ENCODE measurements at places on chromosomes 3 and 15.

DNA sequence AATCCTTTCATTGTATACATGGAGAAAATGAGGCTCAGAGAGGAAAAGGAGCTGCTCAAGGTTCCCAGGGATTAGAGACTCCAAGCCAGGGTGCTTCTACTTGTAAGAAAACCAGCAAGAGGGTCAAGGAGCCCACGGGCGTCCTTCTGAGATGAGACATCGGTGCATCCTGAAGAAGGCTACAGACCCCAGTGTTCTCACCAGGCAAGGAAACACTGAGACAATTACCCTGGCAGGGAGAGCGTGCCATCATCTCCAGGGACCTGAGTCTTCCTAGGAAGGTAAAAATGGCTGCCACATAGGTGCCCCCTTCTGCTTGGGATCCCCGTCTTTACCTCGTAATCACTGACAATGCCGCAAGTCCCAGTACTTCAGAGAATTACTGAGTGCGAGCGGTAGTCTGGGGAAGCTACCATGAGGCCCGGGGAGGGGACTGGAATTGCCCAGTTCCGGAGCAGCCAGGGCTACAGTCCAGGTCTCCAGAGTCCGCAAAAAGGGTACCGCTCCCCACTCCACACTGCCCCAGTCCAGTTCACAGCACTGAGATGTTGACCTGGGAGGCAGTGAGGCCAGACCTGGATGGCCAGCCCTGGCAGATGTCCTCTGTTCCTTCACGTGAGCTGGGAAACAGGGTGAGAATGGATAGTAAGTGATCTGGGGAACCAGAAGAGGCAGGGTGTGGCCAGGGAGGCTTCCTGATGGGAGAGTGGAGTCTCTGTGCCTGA lies 164.7 kb upstream of the SMAD3 start:
- no peak for DNase-seq

- no peak for DNase-seq
Observed at GRCh38 chr15:52710050-52710707, 31.0 kb upstream of the ATOSA start.

DNA sequence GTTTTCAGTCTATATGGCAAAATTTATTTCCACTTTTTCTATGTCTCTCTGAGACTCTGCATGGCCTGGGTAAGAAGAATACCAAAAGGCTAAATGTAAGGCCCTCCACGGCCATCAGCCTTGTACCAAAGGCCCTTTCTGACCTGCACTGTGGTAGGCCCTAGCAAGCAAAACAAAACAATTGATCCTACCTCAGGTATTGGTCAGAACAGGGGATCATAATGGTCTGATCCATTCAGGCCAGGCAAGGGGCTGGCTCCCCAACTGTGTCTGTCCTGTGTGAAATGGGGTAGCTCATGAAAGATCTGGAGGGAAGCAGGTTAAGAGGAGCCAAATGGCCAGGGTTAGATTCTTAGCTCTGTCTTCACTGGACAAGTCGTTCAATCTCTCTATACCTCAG lies 181.3 kb downstream of the SSR3 start:
- DNase-seq, result no peak

GRCh38 chr15:28726102-28726501 lies 13.9 kb upstream of the GOLGA8M start:
- no peak for DNase-seq

DNA sequence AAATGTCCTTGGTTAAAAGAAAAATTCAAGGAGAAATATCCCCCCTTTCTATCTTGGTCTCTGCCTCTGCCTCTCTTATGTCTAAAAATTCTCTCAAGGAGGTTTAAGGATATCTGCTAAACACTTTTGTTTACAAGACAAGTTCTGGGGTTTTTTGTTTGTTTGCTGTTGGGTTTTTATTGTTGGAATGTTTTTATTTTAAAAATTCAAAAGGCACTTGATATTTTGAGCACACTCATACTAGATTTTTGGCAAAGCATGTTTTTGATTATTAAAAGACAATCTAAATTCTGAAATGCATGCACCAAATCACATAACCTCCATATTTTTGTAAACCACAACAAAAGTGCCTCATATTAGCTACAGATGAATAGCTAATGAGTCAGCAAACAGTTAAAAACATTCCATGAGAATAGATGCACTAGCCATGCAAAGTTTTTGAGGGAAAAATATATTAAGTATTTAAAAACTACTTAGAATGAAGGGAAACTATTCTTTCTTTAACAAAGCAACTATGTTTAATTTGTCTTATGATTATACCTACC lies 84.6 kb downstream of the ZBTB20 start:
- no peak for DNase-seq

DNA sequence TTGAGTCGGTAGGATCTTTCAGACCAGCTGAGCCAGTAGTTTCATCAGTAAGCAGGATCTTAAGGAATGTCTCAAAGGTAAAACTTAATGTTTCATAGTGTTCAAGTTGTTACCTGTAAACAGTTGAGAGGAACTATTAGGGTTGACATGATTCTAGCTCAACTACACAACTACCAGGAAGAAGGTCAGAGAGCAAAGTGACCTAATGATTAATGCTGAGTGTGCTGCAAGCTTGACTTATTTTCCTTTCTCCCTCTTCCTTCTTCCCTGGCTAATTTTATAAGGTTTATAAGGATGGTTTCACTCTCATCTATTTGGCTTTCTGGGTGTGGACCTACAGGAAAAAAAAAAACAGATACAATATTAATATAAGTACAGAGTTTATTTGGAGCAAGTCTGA lies 30.2 kb upstream of the LHFPL4 start:
- DNase-seq, result no peak

DNA sequence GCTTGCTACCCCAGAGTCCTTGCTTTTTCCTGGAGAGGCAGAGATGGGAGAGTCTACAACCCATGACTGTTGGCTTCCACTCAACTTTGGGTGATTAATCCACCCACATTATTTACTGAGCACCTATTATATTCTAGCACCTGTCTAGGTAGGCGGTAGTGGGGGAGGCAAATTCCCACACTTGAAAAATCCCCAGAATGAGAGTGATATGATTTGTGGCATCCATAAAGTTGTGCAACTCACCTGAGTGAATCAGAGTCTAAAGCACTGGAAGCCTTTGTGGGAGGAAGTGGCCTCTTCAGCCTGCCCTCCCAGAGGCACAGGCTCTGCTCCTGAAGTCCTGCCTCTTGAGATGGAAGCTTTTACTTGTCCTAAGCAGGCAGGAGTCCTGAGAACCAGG lies 40.4 kb upstream of the CTNNB1 start:
- DNase-seq, result no peak

DNA sequence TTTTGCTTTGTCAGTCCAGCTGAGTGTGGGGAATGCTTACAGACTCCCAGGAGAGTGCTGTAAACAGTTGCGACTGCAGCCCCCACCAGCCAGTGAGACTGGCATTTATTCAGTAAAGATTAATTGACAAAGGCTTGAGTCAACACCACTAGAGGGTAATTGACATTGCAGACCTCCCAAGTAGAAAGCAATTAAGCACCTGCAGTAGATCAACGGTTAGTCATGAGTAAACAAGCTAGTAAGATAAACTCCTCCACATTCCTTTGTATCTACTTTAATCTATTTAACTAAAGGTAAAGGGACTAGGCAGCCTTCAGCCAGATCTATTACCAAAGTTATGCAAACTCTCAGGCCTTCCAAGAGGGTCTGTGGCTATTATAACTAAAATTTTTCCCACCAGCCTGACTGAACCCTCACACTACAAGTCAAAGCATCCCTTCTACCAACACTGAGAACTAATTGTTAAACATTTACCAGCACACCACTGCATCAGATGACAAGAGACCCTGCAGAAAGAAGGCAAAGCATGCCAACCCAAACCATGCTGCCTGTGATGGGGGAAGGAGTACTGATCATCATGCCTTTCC lies 30.5 kb upstream of the GALNT15 start:
- DNase-seq, result no peak

- DNase-seq, result no peak
Observed at GRCh38 chr3:78765671-78766485, 1001.9 kb downstream of the ROBO1 start.

DNA sequence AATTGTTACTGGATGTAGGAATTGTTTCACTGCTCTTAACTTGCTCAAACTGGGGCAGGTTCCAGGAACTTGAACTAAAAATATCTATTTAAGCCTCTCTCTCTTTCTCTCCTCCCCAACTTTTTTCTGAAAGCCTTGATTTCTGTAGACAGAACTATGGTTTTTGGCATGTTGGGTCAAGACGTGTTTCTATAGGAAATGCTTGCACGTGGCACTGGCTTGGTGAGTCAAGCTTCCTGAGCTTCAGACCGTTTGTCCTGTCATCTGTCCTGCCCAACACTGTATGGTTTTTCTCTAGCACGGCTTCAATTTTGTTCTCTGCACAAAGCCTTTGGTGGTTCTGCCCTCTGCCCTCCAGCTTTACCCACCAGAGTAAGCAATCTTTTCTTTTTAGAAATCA lies 13.5 kb downstream of the EAF1 start:
- DNase-seq, result no peak

- no peak for DNase-seq
Observed at GRCh38 chr3:69115731-69116130, 6.7 kb downstream of the LMOD3 start.

DNA sequence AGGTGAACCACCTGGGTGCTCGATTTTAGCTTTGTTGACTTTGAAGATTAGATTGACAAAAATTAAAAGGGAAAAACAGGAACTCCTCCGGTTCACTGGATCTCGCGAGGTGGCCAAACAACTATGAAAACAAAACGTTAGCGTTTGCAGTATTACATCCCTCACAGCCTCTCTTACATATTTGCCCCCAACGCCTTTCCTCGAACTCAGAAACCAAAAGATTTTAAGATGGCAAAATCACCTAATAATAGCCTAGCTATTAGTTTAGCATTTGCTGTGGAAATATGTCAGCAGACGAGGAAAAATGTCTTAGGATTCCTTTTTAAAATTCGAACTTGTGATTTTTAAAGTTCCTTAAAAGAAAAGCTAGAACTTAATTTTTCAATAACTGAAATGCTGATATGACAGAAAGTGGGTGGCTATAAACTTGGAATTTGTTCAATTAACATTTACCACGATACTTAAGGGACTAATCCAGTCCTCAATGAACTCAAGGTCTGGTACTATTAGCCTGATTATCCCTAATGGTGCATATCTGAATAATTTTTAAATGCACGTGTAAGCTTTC lies 491 bp upstream of the SENP7 start:
- peak; percentile 62 for DNase-seq

DNA sequence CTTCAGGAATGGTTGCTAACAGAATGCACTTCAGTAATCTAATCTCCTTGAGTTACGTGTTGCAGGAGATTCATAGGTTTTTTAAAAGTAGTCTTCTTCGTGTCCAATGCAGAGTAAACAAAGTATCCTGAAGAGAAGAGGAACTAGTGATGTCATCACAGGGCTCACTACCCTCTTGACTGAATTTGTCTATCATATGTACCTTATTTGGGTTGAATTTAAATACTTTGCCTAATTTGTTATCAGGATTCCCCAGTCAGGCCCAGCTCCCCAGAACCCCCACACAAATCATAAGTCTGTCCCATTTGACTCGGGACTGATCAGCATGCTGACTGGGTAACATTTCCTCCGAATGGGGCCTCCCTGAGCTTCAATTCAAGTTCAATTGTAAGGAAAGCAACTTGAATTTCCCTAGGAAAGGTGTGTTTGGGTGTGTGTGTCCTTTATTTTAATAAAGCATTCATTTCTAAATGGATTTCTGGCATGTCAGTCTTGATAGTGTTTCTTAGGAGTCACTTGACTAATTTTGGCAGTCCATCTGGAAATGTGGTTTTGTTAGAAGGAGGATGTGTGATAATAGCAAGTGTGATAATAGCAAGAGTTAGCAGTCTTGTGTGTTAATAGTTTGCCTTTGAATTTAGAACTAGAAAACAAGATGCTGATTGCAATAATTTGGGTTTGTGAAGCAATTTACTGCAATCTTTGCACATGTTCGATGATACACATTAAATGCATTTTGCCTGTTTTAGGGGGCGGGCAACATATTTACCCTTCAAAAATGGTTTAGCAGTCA lies 21.9 kb downstream of the OXNAD1 start:
- peak; percentile 39 for DNase-seq

DNA sequence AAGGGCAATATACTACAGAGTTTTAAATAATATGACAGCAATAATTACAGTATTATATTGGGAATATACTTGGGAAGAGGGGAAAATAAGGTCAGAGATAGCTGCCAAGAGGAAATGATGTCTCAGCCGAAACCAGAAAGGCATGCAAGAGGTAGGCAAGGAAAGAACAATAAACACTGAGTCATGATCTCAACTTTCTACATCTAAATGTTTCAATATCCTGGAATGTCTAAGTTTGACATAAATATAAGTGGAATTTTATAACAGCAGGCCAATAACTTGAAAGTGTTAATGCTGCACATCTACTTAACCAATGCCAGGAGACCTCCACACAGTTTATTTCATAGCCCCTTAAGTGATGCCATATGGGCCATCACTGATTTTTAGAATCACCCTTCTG lies 99.8 kb upstream of the CPNE4 start:
- DNase-seq, result no peak

- DNase-seq, result no peak
Observed at GRCh38 chr3:191348098-191348497, 17.8 kb upstream of the UTS2B start.

- DNase-seq, result no peak
Observed at GRCh38 chr3:143352850-143353550, 233.4 kb downstream of the CHST2 start.

DNA sequence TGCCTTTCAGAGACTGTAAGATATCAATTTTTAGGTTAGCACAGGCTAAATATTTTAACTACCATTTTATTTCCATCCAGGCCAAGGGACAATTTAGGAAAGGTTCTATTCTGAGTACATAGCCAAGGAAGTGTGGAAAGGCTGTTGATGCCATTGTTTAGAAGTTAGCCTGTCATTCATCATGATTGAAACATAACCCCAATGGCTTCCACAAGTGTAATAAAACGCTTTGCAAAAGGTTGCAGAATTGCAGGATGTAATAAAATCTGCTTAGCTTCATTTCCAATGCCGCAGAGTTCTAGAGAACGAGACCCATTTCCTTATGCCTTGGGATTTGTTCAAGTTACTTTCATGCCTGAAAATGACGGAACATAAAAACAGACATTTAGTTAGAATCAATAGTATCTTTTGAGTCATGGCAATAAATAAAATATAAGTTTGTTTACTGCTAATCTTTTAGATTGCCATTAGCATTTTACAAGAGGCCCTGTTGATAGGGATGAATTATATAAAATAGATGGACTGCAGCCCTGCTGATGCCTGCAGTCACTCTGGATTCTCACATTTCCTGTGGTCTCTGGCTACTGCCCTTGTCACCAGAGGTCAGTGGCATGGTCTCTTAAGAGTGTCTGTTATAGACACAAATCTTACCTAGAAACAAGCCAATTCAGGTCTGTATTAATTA lies 678.2 kb upstream of the CFAP20DC start:
- no peak for DNase-seq

DNA sequence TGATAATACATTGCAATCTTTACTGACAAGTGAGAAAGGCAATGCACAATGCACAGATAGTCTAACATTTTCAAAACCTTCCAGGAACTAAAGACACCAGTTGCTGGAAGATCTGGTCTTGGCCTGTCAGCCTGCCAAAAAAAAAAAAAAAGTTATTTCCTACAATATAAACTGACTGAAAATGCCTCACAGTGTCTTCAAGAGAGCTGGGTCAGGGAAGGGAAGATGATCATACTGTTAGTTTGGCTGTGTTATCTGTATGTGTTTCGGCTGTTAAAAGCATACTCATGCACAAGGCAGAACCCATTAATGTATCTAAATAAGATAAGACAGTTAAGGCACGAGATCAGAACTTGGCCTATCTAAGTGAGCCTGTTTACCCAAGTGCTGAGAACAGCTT lies 673.4 kb downstream of the MECOM start:
- DNase-seq, result no peak

GRCh38 chr3:58037141-58037910 lies 29.1 kb downstream of the FLNB start:
- DNase-seq, result no peak

- no peak for DNase-seq
Observed at GRCh38 chr15:36495456-36495991, 83.9 kb upstream of the CDIN1 start.

GRCh38 chr3:178255315-178255714 lies 280.9 kb upstream of the KCNMB2 start:
- DNase-seq, result no peak

Data from GF-D8 (cell line).